ENCODE measurements at places on chromosomes 4 and X.

GRCh38 chr4:151940291-151940690, 179.5 kb upstream of the GATB start:
- no peak for DNase-seq

DNA sequence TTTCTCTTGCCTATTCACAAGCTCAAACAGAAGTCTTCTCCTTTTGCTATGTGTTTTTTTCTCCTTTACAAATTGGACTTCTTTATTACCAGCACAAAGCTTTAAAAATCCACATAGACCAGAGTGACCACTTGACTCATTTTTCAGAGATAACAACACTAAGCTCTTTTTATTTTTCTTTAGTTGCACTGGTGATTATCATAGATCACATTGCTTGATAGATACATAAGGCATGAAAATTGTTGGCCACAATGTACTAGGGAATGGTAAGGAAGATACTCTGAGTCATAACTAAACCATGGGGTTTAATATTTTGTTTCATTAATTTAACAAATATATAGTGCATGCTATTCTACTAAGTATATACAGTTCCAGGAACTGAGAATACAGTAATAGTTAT, 159.0 kb downstream of the GASK1B start:
- no peak for DNase-seq

DNA sequence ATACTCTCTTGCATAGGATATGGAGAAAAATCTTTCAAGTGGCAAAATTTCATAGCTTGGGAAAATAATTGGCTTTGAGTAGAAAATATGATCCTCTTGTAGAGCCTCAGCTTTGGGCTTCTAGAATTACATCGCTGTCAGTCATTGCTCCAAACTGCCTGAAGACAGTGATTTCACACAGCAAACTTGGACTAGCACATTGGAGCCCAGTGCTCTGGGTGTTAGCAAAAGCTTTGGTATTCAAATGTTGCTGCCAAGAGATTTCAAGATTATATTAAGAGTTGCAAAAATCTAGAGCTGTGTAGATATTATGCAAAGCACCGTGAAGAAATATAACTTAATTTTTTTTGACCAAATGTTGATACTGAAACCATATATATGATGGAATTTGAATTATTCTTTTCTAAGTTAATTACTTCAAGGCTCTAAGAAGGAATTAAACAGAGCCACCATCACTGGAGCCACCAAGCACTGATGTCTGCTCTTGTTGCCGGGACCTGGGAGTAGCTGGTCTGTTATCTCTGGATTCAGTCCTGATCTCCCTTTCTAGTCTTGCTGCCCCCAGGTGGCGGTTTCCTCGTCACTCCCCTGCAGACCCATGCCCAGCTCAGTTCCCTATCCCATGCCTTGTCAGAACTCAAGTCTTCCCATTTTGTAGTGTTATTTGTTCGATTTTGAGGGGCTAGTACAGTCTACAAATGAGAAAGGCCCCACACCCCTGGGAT, 260.7 kb upstream of the SFRP2 start:
- DNase-seq = no peak

DNA sequence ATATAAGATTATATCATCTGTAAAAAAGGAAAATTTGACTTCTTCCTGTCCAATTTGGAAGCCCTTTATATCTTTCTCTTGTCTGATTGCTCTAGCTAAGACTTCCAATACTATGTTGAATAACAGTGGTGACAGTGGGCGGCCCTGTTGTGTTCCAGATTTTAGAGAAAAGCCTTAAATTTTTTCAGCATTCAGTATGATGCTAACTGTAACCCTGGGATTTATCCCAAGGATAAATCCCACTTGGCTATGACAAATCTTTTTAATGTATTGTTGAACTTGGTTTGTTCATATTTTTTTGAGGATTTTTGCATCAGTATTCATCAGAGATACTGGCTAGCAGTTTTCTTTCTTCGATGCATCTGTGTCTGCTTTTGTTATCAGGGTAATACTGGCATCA, 217.2 kb upstream of the ARSJ start:
- DNase-seq = no peak

DNA sequence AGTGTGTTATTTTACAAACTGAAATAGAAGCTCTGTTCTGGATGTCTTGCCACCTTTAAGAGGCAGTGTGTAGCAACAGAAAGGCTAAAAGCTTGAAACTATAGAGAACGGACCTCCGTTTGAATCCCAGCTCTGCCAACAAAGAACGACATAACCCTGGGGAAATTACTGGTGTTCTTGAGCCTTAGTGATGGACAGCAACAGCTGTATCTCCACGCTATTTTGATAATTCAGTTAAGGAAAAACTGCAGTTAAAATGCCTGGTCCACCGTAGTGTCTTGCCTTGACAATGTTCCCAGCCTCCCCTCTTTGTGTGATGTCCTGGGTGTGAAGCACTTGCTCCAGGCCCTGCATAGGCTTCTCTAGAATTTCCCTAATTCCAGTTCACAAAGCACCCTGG, 256.8 kb upstream of the HS3ST1 start:
- no peak for DNase-seq

DNA sequence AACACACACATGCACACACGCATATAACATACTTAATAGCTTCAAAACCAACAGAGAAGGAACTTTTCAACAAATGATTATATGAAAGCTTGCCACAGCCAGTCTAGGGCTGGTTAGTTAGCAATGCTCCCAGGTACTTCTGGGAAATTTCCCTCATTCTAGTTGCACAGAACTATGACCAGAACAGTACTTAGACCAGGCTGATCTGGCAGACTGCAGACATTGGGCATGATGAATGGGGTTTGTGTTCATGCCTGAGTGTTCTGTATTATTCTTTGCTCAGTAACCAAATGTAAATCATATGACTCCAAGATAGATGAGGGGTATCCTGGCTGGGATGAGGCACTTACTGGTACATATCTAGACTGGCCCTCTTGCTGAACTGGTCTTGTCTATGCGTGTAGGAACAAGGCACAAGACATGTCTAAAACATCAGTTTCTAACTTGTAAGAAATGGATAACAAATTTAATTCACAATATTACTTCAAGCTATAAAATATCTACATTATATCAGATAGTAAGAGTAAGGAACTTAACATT, 50.3 kb upstream of the GEMIN8 start:
- no peak for DNase-seq

- no peak for DNase-seq
These were observed 30.1 kb downstream of the TEX13A start for GRCh38 chrX:105190252-105190853.

DNA sequence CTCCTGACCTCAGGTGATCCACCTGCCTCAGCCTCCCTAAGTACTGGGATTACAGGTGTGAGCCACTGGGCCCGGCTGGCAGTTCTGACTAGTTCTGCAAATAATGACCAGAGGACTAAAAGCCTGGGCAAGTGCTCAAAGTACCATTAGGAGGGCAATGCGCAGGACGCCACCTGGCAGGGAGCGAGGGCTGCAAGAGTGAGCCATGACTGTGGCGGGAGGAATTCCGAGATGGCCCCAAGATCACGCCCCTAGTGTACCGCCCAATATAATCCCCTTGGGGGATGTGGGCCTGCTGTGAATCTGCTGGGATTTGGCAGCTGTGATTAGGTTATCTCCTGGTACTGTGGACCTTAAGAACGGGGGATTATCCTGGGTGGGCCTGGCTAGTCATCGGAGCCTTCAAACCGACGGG, 26.2 kb upstream of the GPR78 start:
- no peak for DNase-seq

GRCh38 chr4:125808022-125808421, 493.3 kb downstream of the FAT4 start:
- DNase-seq = no peak

GRCh38 chr4:185839770-185840169, 27.8 kb upstream of the SORBS2 start:
- no peak for DNase-seq

- no peak for DNase-seq
These were observed 68.2 kb downstream of the ATP11C start for GRCh38 chrX:139864640-139865039.

DNA sequence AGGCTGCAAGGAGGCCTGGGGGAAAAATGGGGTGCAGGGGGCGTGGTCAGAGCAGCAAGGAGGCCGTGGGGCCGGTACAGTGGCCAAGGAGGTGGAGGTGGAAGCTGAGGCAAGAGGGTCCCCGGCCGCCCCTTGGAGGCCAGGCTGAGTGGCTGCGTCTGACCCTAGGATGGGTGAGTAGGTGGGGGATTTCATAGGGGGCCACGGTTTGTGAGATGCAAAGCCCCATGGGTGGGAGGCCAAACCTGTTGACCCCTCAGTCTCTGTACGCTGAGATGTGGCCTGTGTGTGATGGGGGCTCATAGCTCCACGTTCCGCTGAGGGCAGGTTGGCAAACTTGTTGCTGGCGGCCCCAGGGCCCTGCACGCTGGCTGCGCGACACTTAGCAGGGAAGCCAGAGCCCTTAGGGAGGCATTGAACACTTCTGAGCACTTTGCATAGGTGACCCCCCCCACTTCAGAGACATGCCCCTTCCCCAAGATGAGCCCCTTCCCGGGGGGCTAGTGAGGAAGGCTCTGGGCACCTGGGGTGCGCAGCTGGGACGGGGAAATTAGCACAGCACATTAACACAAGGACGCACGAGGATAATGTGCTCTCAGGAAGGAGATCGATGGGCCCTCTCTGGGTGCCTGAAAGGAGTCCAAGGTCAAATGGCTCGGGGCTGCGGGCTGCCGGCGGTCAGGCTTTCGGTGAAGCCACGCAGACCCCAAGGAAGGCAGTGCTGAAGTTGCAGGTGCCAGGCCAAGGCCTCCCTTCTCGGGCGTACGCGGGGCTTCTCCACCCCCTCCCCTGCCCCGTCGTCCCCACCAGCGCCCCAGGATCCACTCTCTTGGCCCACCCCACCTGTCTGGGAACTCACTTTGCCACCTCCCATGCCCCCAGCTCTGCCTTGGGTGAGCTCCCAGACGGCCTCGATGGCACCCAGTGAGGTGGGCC, 107.4 kb downstream of the HMX1 start:
- no peak for DNase-seq

DNA sequence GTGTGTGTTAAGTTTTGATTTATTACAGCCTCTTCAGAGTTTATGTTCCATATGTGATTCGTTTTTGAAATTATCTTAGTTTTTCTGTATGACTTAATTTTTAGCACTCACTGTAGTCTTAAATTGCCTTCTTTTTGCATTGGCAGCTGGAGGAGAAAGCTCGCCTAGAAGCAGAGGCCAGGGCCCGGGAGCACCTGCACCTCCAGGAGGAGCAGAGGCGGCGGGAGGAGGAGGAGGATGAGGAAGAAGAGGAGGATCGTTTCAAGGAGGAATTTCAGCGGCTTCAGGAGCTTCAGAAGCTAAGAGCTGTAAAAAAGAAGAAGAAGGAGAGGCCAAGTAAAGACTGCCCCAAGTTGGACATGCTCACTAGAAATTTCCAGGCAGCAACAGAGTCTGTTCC, 56.6 kb downstream of the TNIP2 start:
- DNase-seq = no peak

- DNase-seq = no peak
These were observed 229.5 kb downstream of the STK32B start for GRCh38 chr4:5280828-5281227.

Data from nucleus accumbens (tissue), 56 donors.